HT1080 (cell line): ENCODE measurements at places on chromosomes 1 and 21. TPM values are rescaled to one million over a fixed set of nuclear protein-coding genes. Genes with fewer than 3 reads are reported as not detected.

Gene LRRC40
- total RNA-seq, result 15.0 and 15.6 TPM in 2 replicates

Gene TMEM269
- 0.03 TPM in 1 of 2 replicates, not detected in the other for total RNA-seq

Gene PRAMEF6
- total RNA-seq, result not detected in 2 replicates

Gene LRRC8D
- 15.2 and 22.2 TPM in 2 replicates for total RNA-seq

Gene F5
- not detected in 2 replicates for total RNA-seq
